ENCODE measurements at places on chromosomes 7 and 10. TPM values are rescaled to one million over a fixed set of nuclear protein-coding genes. Genes with fewer than 3 reads are reported as not detected.
A peak's percentile ranks its signal among the peaks of the same experiment; 100 is the strongest.

- no peak for ATAC-seq
Measured at GRCh38 chr10:113720386-113720785, 31.1 kb upstream of the PLEKHS1 start.

GRCh38 chr7:151322906-151323305, 18.7 kb upstream of the NUB1 start:
- no peak for ATAC-seq

DNA sequence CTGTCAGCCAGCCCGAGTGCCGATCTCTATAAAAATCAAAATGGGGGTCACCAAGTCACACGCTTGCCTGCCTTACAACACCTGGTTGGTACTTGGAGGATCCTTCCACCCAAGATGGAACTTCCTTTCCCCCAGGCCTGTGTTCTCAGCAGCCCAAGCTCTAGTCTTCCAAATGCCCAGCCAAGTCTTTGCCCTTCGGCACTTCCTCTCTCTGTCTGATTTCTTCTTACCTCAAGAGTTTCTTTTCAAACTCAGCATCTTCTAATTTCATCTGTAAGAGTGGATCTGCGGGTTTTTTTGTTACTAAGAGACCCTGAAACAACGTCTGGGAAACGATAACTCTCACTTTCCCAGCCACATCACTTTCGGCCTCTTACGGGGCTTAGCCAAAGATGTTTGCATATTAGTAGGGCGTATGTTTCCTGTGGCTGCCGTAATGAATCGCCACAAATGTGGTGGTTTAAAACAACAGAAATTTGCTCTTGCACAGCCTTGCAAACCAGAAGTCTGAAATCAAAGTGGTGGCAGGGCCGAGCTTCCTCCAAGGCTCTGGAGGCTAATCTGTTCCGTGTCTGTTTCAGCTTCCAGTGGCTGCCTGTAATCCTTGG, 219.9 kb downstream of the TCF7L2 start:
- no peak for ATAC-seq

- peak; percentile 51 for ATAC-seq
Measured at GRCh38 chr7:73899731-73900142, 38.8 kb downstream of the TMEM270 start.

DNA sequence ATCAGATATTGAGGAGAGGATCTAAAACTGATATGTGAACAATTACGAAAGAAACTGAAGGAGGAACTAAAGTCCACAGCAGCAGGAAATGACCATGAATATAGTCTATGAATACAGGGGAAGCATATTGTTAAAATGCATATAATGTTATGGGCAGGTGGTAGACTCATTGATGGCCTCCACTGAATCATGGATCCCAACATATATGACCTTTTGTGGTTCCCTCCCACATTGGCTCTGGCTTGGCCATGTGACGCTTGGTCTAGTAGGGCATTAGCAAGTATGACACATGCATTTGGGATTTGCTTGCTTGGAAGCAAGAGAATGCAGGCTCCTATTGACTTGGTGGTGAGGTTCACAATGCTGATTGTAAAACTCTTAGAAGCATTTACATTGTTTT, 55.2 kb upstream of the RAB18 start:
- peak; percentile 62 for ATAC-seq

DNA sequence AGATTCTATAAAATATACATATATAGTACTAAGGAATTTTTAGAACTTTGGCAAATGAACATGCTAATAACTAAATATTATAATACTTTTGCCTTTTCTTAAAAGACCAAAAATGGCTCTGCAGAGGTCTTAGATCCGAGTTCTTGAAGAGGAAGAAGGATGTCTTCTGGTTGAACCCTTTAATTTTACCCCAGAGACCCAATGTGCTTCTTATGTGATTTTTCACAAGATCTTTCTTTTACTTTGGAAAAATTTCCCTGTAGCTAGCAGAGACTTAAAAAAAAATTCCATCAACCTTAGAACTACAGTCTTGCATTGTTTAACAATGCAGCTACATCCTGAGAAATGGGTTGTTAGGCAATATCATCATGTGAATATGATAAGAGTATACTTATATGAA, 663.2 kb downstream of the PARD3 start:
- no peak for ATAC-seq

DNA sequence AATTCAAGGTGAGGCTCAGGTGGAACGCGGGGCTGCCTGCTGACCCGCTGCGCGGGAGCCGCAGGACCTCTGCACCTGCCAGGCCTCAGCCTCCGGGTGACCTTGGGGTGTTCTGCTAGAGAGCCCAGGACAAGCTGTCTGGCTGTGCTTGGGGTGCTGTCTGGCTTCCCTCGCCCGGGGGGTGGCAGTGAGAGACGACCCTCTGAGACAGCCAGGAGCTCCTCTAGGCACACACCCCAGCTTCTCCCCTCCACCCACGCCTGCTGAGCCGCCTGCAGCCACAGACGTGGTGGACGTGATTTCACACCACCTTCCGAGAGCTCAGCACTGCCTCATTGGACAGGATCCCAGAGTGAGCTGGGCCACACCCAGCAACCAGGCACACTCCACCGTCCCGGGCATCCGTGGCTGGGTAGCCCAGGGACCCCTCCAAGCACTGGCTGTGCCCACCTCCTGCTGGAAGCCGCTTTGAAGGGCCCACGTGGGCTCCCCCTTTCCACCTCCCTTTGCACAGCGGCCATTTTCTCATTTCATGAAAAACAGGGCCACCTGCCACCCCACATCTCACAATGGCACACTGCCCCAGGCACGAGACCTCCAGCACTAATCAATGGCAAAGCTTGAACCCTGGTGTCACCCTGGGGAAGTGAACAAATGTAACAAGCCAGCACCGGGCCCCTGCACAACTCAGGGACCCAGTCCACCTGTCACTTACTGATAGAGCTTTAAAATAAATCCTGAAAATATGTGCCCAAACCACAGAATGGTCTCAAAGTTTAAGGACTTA, 35.0 kb downstream of the ZFAND2A start:
- ATAC-seq = peak; percentile 80

The CYP3A5 gene
- 26.4 TPM for total RNA-seq

DNA sequence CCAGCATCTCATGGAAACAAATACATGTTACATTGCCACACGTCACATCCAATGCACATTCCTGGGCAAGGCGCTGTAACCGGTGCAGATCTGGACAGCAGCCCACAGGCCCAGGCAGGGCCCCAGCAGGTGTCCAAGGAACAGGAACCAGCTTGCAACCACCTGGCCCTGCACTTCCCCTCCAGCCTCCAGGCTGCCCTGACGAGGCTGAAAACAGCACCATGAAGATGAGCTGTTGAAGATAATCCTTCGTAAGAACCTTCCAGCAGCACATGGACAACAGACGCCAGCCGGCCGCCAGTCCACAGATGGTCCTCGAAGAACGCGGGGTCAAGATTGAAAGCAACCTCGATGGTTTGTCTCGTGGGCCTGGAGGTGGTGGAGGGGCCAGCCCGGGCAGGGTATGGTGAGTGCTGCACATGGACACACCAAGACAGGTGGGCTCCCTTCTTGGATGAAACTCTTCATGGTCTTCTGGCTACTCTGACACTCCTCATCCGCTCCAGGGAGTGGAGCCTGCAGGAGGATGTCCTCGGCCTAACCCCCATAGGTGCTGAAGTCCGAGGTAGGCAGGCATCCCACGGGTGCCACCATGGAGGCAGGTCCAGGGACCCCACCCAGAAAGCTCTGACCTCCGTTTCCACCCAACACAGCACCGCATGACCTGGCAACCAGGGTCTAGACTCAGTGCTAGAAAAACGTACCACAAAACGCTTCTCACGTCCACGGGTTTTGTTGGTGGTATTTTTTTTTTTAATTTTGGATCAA, 22.9 kb downstream of the PDGFA start:
- ATAC-seq = peak; percentile 71

- no peak for ATAC-seq
Measured at GRCh38 chr7:143217806-143218205, 4.0 kb upstream of the TAS2R40 start.

The STOX1 gene
- 0.28 TPM for total RNA-seq

- no peak for ATAC-seq
Measured at GRCh38 chr10:3033925-3034324, 33.4 kb upstream of the PFKP start.

DNA sequence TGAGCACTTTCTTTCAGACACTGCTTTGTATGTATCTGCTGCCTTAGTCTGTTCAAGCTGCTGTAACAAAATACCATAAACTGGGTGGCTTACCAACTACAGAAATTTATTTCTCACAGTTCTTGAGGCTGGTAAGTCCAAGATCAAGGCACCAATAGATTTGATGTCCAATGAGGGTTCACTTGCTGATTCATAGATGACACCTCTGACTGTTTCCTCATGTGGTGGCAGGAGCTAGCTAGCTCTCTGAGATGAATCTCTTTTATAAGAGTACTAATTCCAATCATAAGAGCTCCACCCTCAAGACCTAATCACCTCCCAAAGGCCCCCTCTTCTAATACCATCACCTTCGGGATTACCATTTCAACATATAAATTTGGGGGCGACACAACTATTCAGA, 76.6 kb upstream of the ADO start:
- ATAC-seq = no peak

The SLF2 gene
- 11.5 TPM for total RNA-seq

GRCh38 chr7:103862302-103863035, 127.0 kb downstream of the RELN start:
- no peak for ATAC-seq

The TMEM213 gene
- not detected for total RNA-seq

- ATAC-seq = peak; percentile 71
Measured at GRCh38 chr7:28818996-28819395, 139.1 kb downstream of the TRIL start.

- no peak for ATAC-seq
Measured at GRCh38 chr10:80188713-80189112, 16.6 kb downstream of the ANXA11 start.

- ATAC-seq = peak; percentile 99
Measured at GRCh38 chr7:14170872-14171271, 181.4 kb upstream of the ETV1 start.

The NODAL gene
- 0.48 TPM for total RNA-seq

DNA sequence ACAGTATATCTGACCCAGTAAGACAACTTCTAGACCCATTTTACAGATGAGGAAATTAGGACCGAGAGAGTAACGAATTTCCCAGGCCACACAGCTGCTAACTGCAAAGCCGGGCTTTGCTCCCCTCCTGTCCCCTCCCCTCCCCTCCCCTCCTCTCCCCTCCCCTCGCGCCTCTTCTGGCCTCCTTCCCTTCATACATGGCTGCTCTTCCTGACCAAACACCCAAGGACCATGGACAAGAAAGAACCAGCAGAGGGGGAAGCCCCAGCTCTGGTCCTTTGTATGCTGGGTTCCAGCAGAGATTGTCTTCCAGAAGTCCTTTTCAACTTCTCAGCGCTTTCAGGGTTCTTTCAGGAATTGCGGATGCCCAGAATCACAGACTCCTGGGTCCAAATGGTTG, 3.6 kb upstream of the TMEM72 start:
- ATAC-seq = no peak

DNA sequence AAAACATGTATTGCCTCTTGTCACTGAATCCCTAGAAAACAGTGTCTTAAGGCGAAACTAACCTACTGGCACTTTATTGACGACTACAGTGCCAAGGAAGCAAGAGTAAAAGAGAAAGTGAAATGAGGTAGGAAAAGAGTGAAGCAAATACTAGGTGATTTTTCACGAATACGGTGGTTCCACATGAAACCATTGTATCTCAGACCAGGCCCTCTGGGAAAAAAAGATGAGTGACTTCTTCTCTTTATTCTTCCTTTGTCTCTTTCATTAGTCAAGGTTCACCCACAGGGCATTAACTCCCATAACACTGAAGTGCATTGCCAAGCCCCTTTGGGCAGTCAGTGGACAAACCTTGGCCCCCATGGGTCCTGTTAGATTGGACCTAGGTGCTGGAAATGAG, 16.2 kb upstream of the MACC1 start:
- no peak for ATAC-seq

DNA sequence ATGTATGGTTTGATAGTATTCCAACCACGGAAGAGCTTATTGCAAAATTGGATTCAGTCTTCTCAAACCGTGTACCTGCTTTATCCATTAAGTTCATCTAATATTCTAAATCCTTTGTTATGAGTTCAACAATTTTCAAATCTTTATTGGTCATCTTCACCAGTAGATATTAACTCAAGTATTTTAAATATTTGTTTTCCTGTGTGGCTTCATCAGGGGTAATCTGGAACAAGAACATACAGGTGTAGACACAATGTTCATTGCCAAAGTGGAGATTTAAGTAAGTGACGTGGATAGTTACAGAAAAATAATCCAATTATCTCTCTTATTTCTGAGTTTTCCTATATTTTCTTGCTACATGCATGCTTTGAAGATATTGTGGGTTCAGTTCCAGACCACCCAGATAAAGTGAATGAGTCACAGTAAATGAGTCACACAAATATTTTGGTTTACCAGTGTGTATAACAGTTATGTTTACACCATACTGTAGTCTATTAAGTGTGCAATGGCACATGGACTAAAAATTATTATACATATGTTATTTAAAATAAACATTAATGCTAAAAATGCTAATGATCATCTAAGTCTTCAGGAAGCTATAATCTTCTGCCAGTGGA, 429.0 kb upstream of the POT1 start:
- ATAC-seq = no peak

DNA sequence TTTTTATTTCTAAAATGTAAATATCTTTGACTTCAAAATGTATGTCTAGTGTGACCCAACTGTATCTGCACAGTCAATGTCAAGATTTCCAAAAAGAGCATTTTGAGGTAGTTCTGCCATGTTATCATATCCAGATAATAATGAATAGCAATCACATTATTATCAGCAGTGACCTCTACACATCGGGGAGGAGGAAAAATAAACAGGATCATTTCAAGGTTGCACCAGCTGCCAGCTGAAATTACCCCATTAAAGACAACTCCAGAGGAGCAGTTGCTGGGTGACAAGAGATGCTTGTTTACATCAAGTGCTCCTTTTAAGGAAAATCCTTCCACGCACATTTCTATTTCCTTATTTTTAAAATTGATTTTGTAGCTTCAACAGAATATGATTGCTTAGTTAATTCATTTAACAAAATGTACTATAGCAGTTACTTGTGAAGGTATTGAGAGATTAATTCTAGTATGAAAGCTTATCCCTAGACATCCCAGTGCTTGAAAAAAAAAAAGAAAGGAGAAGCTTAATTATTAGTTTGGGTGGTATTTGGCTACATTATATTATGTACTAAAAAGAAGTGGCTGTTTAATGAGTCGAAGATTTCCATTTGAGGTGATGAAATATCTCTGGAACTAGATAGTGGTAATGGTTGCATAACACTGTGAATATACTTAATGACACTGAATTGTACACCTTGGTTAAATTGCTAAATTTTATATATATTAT, 19.3 kb upstream of the SLC35G1 start:
- ATAC-seq = no peak

DNA sequence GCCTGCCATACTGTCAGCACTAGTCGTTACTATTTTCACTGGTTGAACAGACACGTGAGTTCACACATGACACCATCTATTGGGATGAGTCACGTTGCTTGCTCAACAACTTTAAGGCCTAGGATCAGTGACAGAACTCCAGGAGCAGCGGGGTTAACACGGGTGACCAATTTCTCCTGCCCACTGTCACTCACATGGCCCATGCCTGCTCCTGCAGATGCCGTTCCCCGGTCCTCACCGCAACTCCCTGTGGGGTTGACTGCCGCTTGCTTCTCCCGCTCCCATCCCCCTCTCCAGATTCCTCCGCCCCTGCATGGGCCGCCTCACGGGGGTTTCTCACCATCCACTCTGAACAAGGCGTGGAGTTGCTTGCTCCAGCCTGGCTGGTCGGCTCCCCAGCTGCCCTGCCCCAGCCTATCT, 128.2 kb downstream of the TAX1BP1 start:
- peak; percentile 63 for ATAC-seq

The GIMAP7 gene
- 2.7 TPM for total RNA-seq
